ENCODE measurements at places on chromosomes 6 and 20.

GRCh38 chr6:24306936-24307335, 50.9 kb downstream of the DCDC2 start:
- DNase-seq, result no peak

- peak; percentile 12 for DNase-seq
Measured at GRCh38 chr20:35698298-35699126, 640 bp downstream of the NFS1 start.

GRCh38 chr20:37972256-37973058, 60.8 kb downstream of the TTI1 start:
- DNase-seq, result no peak

GRCh38 chr6:128597956-128598355, 77.6 kb upstream of the PTPRK start:
- DNase-seq, result no peak

DNA sequence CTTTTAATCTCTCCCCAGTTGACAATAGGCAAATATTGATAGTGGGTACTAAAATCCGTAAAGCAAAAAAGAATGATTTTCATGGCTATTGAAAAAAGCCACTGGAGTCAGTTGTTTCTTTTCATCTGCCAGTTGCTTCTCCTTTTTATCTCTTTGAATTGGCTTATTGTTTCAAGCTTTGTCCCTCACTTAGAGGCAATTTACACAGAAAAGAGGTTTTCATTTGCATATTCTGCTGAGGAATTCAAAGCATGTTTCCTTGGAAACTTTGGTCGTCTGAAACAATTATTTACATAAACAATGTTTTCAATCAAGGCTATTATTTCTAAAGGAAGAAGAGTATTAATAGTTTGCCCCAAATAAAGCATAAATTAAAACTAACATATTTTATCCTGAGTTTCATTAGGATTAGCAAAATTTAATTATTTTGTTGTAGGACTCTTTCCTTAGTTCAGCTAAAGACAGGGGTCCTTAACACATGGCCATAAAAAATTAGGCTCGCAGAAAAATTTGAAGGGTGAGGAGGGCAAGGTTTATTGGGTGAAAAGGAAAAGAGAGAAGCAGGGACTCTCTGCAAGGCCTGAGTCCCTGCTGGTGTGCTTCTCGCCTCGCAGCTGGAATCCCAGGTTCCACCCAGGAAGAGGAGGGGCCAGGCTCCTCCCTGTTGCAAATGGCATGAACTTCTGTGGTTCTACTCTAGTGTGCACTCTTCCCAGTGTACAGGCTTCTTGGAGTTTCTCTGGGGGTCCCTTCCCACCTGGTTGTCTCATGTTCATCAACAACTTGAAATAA, 138.8 kb upstream of the LAMA2 start:
- DNase-seq, result no peak

GRCh38 chr20:20931632-20932031, 174.5 kb downstream of the LINC00237 start:
- DNase-seq, result no peak

GRCh38 chr6:46735720-46736031, 501 bp upstream of the PLA2G7 start:
- no peak for DNase-seq

DNA sequence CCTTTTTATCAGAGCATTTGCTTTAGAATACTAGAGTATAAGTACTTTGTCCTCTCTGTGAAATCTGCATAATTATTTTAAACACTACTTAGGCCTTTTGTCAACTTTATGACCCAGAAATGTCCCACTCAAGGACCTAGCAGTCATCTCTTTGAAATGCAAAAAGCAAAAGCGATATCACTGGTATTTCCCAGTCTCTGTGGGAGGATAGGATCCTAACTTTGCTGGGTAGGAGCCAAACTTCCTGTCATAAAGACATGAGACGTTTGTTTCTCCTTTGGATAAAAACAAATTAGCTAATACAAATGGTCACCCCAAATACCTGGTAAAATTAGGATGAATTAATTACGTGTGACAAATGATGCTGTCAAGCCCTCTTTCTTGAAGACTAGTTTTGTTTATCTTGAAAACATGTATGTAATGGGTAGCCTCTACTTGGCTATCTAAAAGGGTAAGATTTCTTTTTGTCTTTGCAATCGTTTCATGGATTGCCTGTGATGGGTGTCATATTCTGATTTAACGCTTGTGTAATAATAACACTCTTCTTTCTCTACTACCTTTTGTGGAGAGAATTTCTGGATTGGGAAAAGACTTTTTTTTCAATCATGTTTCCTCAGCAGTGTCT, 36.2 kb downstream of the DCDC2 start:
- no peak for DNase-seq

DNA sequence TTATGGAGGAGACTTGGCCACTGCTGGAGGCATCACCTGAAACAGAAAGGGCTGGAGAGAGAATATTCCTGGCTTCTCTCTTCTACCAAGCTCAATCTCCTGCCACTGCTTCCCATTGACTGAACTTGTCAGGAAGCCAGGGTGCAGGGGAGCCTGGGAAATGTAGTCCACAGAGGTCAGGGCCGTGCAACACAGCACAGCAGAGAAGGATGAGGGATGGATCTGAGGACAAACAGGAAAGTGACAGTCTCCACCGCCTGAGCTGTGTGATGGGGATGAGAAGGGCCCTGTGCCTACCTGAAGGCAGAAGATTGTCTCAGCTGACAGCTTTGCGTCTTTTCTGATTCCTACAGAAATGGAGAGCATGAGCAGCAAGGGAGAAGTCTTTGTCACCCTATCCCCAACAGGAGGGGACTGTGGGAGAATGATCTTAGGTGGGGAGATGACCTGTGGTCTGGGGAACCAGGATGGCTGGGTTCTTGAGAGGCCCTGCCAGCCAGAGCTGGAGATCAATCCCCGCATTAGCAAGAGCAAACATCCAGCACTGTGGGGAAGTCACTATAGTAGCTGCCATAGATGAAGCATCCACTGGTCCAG, 114.2 kb downstream of the SNX5 start:
- DNase-seq, result peak; percentile 55

DNA sequence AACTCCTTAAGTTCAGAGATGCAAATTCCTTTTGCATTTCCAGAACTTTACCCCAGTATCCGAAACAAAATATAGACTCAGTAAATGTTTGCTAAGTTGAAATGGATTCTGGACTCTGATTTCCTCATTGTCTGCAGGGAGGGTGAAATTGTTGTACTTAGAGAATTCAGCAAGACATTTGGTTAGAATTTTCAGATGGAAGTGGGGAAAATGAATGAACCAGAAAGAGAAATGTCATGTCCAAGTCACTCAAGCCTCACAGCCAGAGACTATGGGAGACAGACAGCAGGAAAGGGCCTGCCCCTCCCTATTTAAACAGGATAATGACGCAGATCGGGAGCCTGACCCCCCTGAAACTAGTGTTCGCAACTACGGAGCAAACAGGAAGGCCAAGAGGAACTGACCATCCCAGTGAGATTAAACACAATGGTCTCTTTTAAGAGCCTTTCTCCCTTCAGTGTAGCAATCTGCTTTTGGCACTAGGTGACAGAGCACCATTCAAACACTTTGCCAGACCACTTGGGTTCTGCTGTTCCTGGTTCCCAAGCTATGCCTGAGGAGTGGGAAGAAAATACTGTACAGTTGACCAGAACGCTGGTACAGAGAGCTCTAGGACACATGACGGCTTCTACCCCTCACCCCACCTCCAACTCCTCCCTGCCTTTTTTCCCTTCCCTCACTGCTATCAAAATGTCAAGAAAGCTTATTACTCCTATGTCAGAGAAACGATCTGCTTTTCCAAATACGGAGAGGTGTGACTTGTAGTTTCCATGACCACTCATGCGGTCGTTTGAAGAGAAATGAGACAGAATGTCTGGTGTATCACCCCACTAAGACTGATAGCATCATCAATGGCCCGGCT, 13.7 kb downstream of the NEDD9 start:
- no peak for DNase-seq

DNA sequence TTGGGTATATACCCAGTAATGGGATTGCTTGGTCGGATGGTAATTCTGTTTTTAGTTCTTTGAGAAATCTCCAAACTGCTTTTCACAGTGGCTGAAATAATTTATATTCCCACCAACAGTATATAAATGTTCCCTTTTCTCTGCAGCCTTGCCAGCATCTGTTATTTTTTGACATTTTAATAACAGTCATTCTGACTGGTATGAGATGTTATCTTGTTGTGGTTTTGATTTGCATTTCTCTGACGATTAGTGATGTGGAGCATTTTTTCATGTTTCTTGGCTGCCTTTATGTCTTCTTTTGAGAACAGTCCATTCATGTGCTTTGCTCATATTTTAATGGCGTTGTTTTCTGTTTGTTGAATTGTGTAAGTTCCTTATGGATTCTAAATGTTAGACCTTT, 641.6 kb downstream of the HACE1 start:
- peak; percentile 28 for DNase-seq

DNA sequence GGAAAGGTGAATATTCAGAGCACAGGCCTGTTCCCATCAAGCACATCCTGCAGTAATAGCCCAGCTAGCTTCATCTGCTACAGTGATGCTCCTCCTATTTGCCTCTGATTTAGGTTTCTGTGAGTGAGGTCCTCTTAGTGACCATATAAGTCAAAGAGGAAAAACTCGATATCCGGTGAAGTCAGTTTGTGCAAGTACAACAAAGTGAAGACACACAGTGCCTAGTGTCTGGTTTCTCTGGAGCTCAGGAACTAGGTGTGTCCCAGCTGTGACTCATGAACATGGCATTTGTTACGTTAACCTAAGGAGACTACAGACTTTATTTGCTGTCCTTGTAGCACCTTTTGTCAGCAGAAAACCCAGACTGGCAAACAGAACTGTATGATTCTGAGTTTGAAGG, 33.9 kb downstream of the EDN1 start:
- peak; percentile 55 for DNase-seq

DNA sequence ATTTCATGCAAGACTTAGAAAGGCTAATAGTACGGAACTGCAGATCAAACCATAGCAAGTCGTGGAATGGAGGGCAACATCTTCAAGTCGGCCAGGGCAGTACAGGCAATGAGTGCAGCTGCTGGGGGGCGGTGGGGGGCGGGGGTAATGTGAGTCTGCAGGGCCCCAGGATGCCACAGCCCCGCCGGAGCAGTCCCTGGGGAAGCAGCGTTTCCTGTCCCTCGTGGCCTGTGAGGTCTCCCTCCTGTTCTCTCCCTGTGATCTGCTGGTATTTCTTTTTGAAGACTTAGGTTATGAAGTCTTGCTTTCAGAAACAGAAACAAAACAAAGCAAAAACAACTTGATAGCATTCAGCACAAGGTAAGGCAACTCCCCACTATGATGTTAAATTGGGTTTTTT, 351.9 kb downstream of the FOXA2 start:
- DNase-seq, result no peak

DNA sequence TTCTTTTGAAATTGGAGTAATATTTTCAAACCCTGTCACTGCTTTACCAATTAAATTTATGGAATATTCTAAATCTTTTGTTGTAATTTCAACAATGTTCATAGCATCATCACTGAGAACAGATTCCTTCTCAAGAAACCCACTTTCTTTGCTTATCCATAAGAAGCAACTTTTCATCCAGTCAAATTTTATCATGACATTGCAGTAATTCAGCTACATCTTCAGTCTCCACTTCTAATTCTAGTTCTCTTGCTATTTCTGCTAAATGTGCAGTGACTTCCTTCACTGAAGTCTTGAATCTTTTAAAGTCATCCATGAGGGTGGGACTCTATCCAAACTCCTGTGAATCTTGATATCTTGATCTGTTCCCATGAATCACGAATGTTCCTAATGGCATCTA, 132.4 kb downstream of the INSM1 start:
- DNase-seq, result no peak

- peak; percentile 61 for DNase-seq
Measured at GRCh38 chr6:27650620-27651370, 177.9 kb upstream of the ZNF184 start.

DNA sequence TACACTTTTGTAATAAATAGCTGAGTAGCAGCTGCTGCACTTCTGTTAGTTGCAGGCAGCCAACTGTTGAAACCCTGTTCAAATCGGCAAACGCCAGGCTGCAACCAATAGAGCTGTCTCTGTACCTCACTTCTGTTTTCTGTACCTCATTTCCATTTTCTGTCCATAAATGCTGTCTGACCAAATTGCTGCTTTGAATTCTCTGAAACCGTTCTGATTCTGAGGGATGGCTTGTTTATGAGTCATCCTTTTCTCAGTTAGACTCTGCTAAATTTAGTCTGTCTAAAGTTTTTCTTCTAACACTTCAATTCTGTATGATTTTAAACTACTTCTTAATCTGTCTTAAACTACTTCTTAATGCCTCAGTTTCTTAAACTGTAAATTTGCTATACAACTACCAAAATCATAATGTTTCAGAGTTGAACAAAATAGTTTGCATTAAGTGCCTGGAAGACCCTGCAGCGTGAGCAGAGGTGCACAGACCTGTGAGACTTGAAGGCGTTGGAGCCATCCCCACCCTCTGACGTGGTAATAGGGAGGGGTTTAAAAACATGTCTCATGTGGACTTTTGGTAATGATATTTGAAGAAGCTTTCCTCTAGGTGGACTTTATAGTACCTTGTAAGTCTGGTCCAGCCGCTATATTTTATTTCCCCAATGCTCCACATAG, 9.6 kb downstream of the BTNL2 start:
- no peak for DNase-seq

DNA sequence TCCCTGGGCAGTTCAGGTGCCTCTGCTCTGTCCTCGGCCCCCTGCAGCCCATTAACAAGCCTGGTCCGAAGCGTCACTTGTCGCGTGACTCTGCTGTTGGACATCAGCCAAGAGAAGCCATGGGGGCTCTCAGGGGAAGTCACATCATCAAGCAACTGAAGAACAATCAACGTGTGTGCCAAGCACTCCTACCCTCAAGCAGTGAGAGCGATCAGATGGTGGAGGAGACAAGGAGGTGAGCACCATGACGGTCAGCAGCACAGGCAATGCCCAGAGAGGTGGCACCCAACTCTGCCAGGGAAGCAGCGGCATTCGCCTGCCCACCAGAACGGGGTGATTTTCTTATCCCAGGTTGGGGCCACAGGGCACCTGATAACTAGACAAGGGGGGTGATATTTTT, 132.7 kb downstream of the AGPAT4 start:
- DNase-seq, result peak; percentile 16

DNA sequence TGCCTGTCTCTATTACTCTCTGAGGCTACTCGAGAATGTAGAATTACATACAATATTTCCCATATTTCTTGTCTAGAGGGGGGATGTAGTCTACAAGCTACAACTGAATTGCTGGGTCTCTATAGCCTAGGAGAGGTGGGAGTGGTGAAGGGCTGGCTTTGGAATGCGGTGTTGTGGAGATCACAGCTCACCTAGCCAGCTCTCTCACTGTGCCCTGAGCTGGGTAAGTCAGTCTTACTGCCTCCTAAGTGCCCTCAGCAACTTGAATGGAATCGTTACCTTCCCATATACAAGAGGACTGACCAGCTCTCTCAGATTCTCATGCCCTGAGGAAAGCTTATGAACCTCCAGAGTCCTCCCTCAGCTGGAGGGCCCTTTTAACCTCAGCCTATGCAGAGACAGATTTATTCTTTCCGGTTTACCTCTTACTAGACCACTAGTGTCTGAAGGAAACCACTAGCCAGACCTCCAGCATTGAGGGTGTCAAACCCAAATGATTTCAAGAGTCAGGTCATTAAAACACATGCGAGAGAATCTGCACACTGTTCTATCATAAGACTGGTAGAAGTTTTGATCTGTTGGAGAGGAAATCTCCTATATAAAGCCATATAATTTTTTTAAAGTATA, 20.6 kb downstream of the VIP start:
- DNase-seq, result no peak

GRCh38 chr20:8402798-8403197, 270.7 kb downstream of the PLCB1 start:
- DNase-seq, result no peak

Measured in fibroblast of skin of scalp (primary cell).